AML-193 (cell line): ENCODE measurements at places on chromosomes 13 and 19.

GRCh38 chr19:46841458-46842083 is 9.1 kb downstream of the AP2S1 start:
- no peak for DNase-seq

DNA sequence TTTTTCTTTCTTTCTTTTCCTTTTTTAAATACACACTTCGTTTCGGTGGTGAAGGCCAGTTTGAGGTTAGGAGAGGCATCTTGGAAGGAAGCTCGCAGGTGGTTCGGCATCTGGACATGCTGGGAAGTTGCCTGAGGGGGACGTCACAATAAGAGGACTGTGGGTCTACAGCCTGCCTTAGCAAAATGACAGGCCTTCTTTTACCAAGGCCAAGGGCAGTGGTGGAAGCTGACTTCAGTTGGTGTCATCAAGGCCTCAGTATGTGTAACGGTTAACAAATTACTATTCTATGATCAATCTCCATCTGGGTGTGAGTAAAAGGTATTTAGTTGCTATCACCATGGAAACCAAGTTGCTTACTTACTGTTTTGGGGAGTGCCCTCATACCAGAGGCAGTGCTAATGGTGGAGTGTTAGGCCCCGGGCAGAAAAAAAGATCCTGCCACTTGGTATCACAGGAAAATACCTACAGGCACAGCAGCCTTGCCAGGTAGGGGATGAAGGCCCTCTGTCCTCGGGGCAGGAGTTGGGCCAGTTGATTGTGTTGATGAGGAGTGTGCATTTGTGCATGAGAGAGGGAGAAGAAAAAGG is 10.3 kb downstream of the ACTN4 start:
- no peak for DNase-seq

DNA sequence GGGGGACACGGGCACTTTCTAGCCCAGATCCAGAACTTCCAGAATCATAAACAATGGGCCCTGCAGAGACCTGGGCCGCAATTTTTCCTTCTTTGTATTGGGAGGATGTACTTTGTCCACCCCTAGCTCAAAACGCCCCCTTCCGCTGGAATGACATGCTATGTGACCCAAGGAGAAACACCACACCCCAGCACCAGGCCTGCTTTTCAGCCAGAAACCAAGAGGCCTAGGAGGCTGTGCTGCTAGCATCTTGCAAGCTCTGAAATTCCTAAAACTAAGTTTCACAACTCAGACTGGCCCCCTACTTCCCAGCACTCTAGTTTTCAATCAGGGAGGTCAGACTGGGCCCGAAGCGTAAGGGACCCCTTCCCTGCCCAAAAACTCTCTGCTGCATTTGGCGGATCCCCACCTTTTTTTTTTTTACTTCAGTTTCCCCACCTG is 538 bp downstream of the LSM4 start:
- peak; percentile 28 for DNase-seq

DNA sequence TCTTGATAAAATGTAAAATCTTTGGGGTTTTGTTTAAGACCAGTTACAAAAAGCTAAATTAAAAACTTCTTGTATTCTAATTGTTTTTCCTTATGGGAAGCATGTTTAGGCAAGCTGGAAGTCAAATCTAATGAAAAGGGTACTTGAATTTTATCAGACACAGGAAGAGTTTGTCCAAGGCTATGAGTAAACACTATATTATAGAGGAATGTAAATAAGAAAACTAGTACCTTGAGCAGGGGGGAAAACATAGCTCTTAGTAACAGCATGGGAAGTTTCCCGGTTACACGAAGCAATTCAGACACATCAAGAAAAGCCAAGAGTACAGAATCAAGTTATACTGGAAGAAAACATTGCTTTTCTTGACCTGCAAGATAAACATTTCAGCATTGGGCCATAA is 19.8 kb upstream of the ZNF780A start:
- DNase-seq, result no peak

GRCh38 chr13:113304121-113304520 is 7.1 kb downstream of the LAMP1 start:
- no peak for DNase-seq
